Upper lobe of right lung (tissue), 1 donor: ENCODE measurements at places on chromosomes 4 and X. TPM values are rescaled to one million over a fixed set of nuclear protein-coding genes. Genes with fewer than 3 reads are reported as not detected.

GRCh38 chrX:136182414-136182813, 35.1 kb downstream of the FHL1 start:
- no peak overlapping the region for H3K27ac ChIP-seq
- DNase-seq = no peak
- no peak overlapping the region for H3K4me3 ChIP-seq
- H3K27me3 ChIP-seq = no peaks in the 10 kb centered on the region
- H3K36me3 ChIP-seq = no peaks in the 10 kb centered on the region

GRCh38 chr4:161376275-161376674, 787.5 kb downstream of the FSTL5 start:
- H3K27me3 ChIP-seq = no peaks in the 10 kb centered on the region
- no peaks in the 10 kb centered on the region for H3K4me1 ChIP-seq
- H3K27ac ChIP-seq = no peak overlapping the region
- no peak for DNase-seq

DNA sequence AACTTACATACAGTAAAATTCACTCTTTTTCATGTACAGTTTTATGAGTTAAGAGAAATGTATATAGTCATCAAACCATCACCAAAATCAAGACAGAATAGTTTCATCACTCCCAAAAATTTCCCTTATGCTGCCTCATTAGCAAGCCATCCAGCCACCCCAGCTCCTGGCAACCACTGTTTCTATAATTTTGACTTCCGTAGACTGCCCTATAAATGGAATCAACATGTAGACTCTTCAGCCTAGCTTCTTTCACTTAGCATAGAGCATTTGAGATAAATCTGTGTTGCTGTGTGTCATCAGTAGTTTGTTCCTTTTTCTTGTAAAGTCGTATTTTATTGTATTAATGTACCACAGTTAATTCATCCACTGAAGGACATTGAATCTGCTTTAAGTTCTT, 23.2 kb downstream of the HDX start:
- no peak overlapping the region for H3K27ac ChIP-seq
- DNase-seq = no peak
- no peak overlapping the region for H3K4me3 ChIP-seq
- no peaks in the 10 kb centered on the region for H3K36me3 ChIP-seq

DLG3 gene
- 24.4 TPM for total RNA-seq

- no peak overlapping the region for H3K4me3 ChIP-seq
- H3K36me3 ChIP-seq = no peaks in the 10 kb centered on the region
- no peak overlapping the region for H3K27ac ChIP-seq
- H3K4me1 ChIP-seq = no peaks in the 10 kb centered on the region
Observed at GRCh38 chr4:23923840-23924239, 34.0 kb upstream of the PPARGC1A start.

GRCh38 chr4:105714932-105715331, 6.3 kb downstream of the GSTCD start:
- no peaks in the 10 kb centered on the region for H3K27me3 ChIP-seq
- H3K27ac ChIP-seq = no peak overlapping the region

- no peaks in the 10 kb centered on the region for H3K4me1 ChIP-seq
- no peaks in the 10 kb centered on the region for H3K36me3 ChIP-seq
- H3K27ac ChIP-seq = no peak overlapping the region
- H3K27me3 ChIP-seq = peaks cover 27% of the 10 kb centered on the region
Observed at GRCh38 chr4:6396696-6397236, 75.6 kb downstream of the PPP2R2C start.

GRCh38 chrX:129077424-129078170, 445.7 kb downstream of the SMARCA1 start:
- no peaks in the 10 kb centered on the region for H3K4me1 ChIP-seq
- no peaks in the 10 kb centered on the region for H3K27me3 ChIP-seq
- no peak overlapping the region for H3K4me3 ChIP-seq
- H3K36me3 ChIP-seq = no peaks in the 10 kb centered on the region
- DNase-seq = no peak
- no peak overlapping the region for H3K27ac ChIP-seq

DNA sequence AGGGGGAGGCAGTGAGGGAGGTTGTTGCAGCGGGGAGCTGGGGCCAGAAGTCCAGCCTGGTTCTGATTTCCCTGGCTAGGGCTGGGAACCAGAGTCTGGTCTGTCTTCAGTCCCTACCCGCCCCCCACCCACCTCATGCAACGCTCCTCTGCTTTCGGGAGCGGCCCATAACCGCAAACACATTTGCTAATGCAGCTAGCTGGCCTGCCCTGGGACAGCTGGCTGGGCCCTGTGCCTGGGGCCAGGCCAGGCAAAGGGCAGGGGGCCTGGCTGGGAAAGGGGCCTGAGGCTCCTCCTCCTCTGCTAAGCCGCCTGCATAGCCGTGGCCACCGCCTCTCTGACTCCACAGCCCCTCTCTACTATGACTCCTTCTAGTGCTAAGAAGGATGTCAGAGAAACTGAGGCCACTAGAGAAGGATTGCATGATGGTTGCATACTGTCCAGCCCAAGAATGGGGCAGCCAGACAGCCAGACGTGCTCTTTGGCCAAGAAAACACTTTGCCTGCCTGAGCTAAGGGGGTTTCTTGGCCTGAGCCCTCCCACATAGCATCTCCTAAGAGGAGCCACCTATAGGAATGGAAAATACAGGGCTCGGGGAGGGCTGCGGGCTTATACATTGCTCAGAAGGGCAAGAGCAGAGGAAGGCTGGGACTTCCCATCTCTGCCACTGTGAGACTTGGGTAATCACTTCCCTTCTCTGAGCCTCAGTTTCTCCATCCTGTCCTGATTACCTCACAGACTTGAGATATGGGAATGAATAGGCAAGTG, 76.9 kb downstream of the PJA1 start:
- H3K4me1 ChIP-seq = no peaks in the 10 kb centered on the region
- H3K4me3 ChIP-seq = no peak overlapping the region
- H3K27me3 ChIP-seq = no peaks in the 10 kb centered on the region
- H3K36me3 ChIP-seq = no peaks in the 10 kb centered on the region
- H3K27ac ChIP-seq = no peak overlapping the region

DNA sequence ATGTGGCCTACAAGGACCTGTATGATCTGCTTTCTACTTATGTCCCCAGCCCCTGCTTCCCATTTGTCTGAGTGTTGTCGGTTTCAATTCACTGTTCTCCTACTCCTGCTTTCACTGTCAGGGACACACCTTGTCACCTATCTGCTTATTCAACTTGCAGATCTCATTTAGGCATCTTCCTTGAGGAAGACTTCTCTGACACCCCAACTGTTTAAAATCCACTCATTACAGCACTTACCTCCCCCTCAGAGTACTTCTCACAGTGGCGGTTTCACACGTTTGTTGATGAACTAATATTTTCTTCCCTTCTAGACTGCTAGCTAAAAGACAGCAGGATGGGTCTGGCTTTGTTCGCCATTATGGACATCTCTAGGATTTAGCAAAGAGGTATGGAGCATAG, 279.9 kb upstream of the TET2 start:
- H3K27ac ChIP-seq = no peak overlapping the region
- H3K4me3 ChIP-seq = no peak overlapping the region
- no peaks in the 10 kb centered on the region for H3K27me3 ChIP-seq
- no peaks in the 10 kb centered on the region for H3K36me3 ChIP-seq
- DNase-seq = no peak
- H3K4me1 ChIP-seq = no peaks in the 10 kb centered on the region

GRCh38 chrX:108299704-108300103, 138.5 kb downstream of the COL4A6 start:
- no peaks in the 10 kb centered on the region for H3K27me3 ChIP-seq
- no peak overlapping the region for H3K27ac ChIP-seq
- DNase-seq = no peak
- H3K36me3 ChIP-seq = no peaks in the 10 kb centered on the region
- H3K4me3 ChIP-seq = no peak overlapping the region

DNA sequence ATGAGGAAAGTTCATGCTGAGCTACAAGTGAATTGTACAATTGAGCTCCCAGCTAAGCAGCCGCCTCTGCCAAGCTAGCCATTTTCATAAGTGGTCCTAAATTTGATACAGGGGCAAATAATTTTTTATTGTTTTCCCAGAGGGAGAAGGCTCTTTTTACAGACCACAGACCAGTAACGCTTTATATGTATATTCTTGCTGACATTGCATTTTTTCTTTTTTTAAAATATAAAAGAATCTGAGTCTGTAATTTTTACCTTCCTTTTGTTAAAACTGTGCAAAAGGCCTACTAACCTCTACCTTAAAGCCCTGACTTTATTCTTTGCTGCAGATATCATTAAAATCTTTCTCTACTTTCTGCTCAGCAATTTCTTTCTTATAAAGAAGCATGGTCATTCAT, 501.2 kb upstream of the INTU start:
- H3K27me3 ChIP-seq = no peaks in the 10 kb centered on the region
- H3K36me3 ChIP-seq = no peaks in the 10 kb centered on the region
- no peaks in the 10 kb centered on the region for H3K4me1 ChIP-seq
- H3K4me3 ChIP-seq = no peak overlapping the region
- no peak overlapping the region for H3K27ac ChIP-seq

DNA sequence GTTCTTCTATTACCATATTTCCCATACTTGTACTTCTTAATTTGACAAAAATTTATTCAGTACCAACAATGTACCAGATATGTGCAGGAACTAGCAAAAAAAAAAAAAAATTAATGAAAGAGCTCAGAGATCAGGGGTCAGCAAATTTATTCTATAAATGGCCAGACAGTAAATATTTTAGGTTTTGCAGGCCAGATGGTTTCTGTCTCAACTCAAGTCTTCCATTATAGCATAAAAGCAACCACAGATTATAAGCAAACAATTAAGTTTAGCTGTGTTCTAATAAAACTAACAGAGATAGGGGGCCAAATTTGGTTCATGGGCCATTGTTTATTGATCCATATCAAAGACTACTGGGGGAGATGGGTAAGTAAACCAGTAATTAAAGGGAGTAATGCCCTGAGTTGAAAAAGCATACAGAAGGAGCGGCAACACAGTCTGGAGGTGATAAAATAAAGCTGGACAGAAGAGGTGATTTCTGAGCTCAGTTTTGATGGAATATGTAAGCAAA, 19.3 kb downstream of the NEK1 start:
- H3K27ac ChIP-seq = no peak overlapping the region
- no peaks in the 10 kb centered on the region for H3K4me1 ChIP-seq
- no peaks in the 10 kb centered on the region for H3K27me3 ChIP-seq
- no peak overlapping the region for H3K4me3 ChIP-seq

DNA sequence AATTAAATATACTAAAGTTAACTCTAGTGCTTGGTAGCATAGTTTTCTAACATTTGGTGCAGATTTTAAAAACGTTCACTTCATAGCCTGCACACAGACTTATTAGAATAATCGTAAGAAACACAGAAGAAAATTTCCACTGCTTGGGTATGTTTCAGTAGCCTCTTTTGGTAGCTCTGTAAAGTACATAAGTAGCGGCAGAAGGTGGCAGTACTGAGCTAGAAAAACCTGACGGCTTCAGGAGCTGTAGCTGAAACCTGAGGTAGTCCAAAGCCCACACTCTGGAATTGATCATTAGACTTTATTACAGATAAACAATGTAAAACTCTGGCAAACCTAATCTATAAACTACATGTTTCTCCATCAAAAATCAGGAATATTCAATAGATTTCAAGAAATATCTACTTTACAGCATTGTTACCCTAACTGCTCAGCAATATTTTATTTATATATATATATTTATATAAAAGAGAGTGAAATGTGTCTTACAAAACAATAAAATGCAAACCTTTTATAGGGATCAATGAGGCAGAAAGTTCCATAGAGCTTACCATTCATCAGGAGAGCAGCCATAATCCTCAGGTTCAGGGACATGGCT, 88.2 kb downstream of the ATP8A1 start:
- no peaks in the 10 kb centered on the region for H3K36me3 ChIP-seq
- no peak overlapping the region for H3K4me3 ChIP-seq
- no peak for DNase-seq
- no peak overlapping the region for H3K27ac ChIP-seq
- H3K27me3 ChIP-seq = no peaks in the 10 kb centered on the region

ERVMER34-1 gene
- 1.0 TPM for total RNA-seq

DNA sequence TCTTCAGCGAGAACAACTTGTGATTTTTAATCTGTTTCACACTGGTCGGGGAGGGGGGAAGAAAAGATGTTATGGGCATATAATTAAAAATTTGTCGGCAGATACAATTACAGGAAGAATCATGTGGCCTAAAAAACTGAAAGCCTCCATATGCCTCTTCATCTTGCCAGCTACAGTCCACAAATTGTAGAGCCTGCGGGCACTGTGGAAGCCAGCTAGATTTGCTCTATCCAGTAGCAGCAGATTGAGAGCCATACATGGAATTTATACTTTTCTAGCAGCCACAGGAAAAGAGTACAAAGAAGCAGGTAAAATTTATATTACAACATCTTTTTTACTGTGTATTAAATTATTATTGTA, 147.3 kb downstream of the TBL1X start:
- no peaks in the 10 kb centered on the region for H3K4me1 ChIP-seq
- no peak for DNase-seq
- no peak overlapping the region for H3K4me3 ChIP-seq
- no peak overlapping the region for H3K27ac ChIP-seq
- H3K27me3 ChIP-seq = no peaks in the 10 kb centered on the region

DNA sequence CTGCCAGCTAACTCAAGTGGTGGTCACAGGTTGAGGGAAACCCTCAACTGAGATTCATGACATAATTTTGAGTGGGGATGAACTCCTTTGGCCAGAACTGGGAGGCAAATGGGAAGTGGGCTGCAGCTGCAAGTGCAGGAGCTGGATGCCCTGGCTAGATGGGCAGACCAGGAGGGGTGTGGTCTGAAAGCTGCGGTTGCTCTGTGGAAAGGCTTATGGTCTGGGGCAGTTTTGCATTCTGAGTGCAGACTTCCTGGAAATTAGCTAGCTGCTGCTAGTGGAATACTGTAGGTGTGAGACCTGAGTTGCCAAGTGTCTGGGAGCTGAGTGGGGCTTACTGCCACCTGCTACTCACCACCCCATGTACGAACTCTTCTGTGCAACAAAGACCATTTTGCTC, 52.1 kb upstream of the NAP1L2 start:
- H3K4me3 ChIP-seq = no peak overlapping the region
- no peak for DNase-seq
- H3K4me1 ChIP-seq = no peaks in the 10 kb centered on the region
- H3K27ac ChIP-seq = no peak overlapping the region
- H3K36me3 ChIP-seq = no peaks in the 10 kb centered on the region

WDFY3 gene
- total RNA-seq = 126 TPM

- DNase-seq = no peak
- no peak overlapping the region for H3K27ac ChIP-seq
- no peaks in the 10 kb centered on the region for H3K27me3 ChIP-seq
Observed at GRCh38 chr4:177116161-177116560, 193.5 kb upstream of the NEIL3 start.

DNA sequence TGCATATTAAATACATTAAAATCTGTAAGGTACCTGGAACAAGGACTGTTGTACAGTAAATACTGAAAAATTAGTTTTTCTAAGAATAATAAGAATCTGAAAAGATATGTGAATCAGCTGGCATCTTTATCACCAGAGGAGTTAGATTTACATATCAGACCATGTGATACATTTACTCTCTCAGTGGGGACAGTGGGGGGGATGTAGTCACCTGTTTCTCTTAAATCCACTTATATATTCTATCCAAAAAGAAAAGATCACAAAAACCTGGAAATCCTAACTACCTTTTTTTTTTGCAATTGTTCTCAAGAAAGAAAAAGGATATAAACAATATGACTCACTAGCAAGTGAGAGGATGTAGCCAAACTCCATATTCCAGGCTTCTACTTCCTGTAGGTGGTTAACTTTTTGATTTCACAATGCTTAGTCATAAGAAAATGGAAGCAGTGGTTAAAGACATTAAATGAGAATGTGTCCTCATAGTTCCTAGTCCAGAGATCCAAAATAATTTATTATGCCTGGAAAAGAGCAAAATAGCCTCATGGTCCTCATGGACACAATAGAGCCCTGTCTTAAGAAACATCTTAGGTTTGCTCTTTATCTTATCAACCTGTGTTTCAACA, 22.5 kb upstream of the MYOZ2 start:
- peaks cover 9% of the 10 kb centered on the region for H3K4me1 ChIP-seq
- DNase-seq = no peak
- H3K27me3 ChIP-seq = no peaks in the 10 kb centered on the region
- peak overlapping the region; percentile 26 for H3K27ac ChIP-seq
- no peak overlapping the region for H3K4me3 ChIP-seq
- no peaks in the 10 kb centered on the region for H3K36me3 ChIP-seq

CSAG1 gene
- not detected for total RNA-seq
